ENCODE measurements at places on chromosomes 1 and 21. TPM values are rescaled to one million over a fixed set of nuclear protein-coding genes. Genes with fewer than 3 reads are reported as not detected.

- no peak overlapping the region for H3K4me3 ChIP-seq
- no peaks in the 10 kb centered on the region for H3K4me1 ChIP-seq
- no peak overlapping the region for H3K27ac ChIP-seq
- DNase-seq, result no peak
These were observed 6.4 kb upstream of the LRP8 start for GRCh38 chr1:53334312-53334711.

GRCh38 chr1:115630342-115630741 is 11.4 kb upstream of the VANGL1 start:
- no peak overlapping the region for H3K4me3 ChIP-seq
- no peaks in the 10 kb centered on the region for H3K4me1 ChIP-seq
- H3K36me3 ChIP-seq, result no peaks in the 10 kb centered on the region

GRCh38 chr1:221040691-221041285 is 161.5 kb downstream of the HLX start:
- peaks cover 11% of the 10 kb centered on the region for H3K4me1 ChIP-seq
- no peak for DNase-seq

GRCh38 chr1:201583663-201584062 is 44.7 kb downstream of the NAV1 start:
- no peaks in the 10 kb centered on the region for H3K27me3 ChIP-seq
- no peaks in the 10 kb centered on the region for H3K36me3 ChIP-seq
- no peak overlapping the region for H3K27ac ChIP-seq
- no peaks in the 10 kb centered on the region for H3K4me1 ChIP-seq
- H3K4me3 ChIP-seq, result no peak overlapping the region
- DNase-seq, result no peak

GRCh38 chr1:36864182-36864822 is 170.0 kb downstream of the GRIK3 start:
- no peaks in the 10 kb centered on the region for H3K4me1 ChIP-seq
- H3K4me3 ChIP-seq, result no peak overlapping the region
- no peak overlapping the region for H3K27ac ChIP-seq
- peaks cover 41% of the 10 kb centered on the region for H3K27me3 ChIP-seq
- DNase-seq, result no peak

DNA sequence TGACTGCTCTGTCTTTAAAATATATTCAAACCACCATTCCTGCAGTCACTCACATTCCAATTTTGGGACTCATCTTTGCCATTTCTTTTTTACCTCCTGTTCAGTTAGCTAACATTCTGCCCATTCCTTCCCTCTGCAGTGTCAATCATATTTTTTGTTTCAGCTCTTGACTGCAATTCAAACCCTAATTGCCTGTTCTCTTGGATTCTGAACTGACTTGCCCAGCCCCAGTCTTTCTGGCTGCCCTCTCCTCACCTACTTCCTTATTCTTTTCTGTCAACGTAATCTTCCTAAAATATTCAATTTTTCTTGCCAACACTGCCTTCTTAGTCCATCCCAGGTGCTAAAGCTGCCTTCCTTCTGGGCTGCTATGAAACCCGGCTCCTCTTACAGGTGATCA is 6.1 kb downstream of the PRDM2 start:
- DNase-seq, result no peak
- H3K36me3 ChIP-seq, result no peaks in the 10 kb centered on the region
- H3K27ac ChIP-seq, result peak overlapping the region; percentile 58
- no peaks in the 10 kb centered on the region for H3K4me1 ChIP-seq

- peak overlapping the region; percentile 67 for H3K4me3 ChIP-seq
- DNase-seq, result no peak
- peaks cover 19% of the 10 kb centered on the region for H3K4me1 ChIP-seq
- H3K27ac ChIP-seq, result no peak overlapping the region
- no peaks in the 10 kb centered on the region for H3K36me3 ChIP-seq
These were observed 1.6 kb downstream of the RAB4A start for GRCh38 chr1:229272164-229273158.

DNA sequence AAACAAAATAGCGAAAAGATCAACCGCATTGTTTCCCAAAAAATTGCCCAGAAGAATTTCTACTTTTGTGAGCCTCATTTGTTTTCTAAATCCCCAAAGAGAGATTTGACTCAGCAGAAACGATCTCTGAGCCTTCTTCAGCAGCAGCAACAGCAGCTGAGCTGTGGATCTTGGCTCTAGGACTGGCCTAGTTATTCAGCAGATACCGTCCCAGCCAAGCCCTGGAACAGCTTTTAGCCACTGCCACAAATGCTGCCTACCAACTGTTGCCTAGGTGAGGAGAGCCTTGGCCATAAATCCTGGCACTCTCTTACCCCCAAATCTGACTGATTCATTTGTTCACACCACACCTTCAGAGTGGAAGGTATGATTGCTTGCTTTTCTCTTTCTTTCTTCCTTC is 320.1 kb downstream of the TGFB2 start:
- H3K36me3 ChIP-seq, result no peaks in the 10 kb centered on the region
- H3K4me1 ChIP-seq, result no peaks in the 10 kb centered on the region
- no peak overlapping the region for H3K27ac ChIP-seq

DNA sequence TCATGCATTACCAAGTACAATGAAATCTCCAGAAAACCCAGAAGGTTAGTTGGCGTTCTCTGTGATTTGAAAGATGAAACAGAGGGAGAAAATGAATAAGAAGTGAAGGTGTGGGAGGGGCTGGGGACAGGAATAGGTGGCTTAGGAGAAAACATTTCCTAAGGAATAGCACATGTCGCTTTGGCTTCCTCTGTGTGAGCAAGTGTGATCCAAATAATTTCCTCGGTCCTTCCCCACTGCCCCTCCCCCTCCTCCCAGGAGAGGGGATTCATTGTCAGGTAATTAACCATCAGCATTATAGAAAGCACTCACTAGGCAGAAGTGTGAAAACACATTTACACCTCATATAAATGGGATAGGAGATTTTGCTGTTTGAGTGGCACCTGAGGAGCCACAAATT is 105.5 kb downstream of the NUF2 start:
- H3K4me1 ChIP-seq, result no peaks in the 10 kb centered on the region
- H3K27ac ChIP-seq, result no peak overlapping the region
- no peaks in the 10 kb centered on the region for H3K27me3 ChIP-seq
- H3K36me3 ChIP-seq, result no peaks in the 10 kb centered on the region
- H3K4me3 ChIP-seq, result no peak overlapping the region

DNA sequence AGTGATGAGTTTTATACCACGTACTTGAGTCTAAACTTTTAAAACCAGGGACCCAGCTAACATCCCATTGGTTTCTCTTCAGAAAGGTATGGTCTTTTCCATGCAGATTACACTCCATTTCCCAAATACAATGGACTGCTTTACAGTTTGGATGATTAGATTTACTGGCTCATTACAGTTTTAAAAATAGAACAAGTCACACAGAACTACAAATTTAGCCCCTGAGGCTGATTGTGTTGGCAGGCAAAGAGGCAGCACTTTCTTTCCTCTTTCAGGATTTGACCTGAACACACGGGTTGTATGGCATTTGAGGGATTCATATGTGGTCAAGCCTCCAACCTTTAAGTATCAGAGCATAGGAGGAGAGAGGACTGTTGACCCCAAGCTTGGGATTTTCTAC is 21.8 kb upstream of the VTCN1 start:
- no peaks in the 10 kb centered on the region for H3K36me3 ChIP-seq
- peak overlapping the region; percentile 44 for H3K27ac ChIP-seq
- no peak overlapping the region for H3K4me3 ChIP-seq
- no peaks in the 10 kb centered on the region for H3K27me3 ChIP-seq
- H3K4me1 ChIP-seq, result no peaks in the 10 kb centered on the region
- DNase-seq, result no peak

GRCh38 chr1:32753532-32754316 is 51.2 kb upstream of the SYNC start:
- peaks cover 9% of the 10 kb centered on the region for H3K4me1 ChIP-seq
- H3K27me3 ChIP-seq, result peaks cover 24% of the 10 kb centered on the region
- DNase-seq, result peak; percentile 88
- peak overlapping the region; percentile 55 for H3K4me3 ChIP-seq
- H3K27ac ChIP-seq, result peak overlapping the region; percentile 45
- H3K36me3 ChIP-seq, result no peaks in the 10 kb centered on the region

GRCh38 chr1:208595745-208596144 is 351.6 kb upstream of the PLXNA2 start:
- H3K36me3 ChIP-seq, result no peaks in the 10 kb centered on the region
- no peaks in the 10 kb centered on the region for H3K27me3 ChIP-seq
- H3K4me1 ChIP-seq, result no peaks in the 10 kb centered on the region
- H3K4me3 ChIP-seq, result no peak overlapping the region
- no peak overlapping the region for H3K27ac ChIP-seq
- no peak for DNase-seq

S100A14 gene
- total RNA-seq, result 100.0 TPM

DNA sequence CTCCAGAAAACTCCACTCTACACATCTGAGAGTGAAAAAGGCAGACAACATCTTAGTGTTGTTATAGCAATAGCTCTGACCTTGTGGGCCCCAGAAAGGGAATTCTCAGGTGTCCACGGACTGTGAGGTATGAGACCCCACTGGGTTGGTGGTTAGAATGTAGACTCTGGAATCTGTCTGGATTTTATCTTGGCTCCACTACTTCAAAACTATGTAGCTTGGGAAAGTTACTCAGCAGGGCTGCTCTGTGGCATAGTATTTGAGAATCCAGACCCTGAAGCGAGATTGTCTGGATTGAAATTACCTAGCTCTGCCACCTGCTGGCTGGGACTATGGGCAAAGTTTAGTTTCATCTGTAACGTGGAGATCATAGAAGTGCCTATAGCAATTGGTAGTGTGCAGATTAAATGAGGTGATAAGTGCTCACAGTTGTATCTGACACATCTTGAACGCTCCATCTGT is 25.8 kb downstream of the PRDM2 start:
- H3K4me3 ChIP-seq, result no peak overlapping the region
- H3K36me3 ChIP-seq, result no peaks in the 10 kb centered on the region
- H3K4me1 ChIP-seq, result no peaks in the 10 kb centered on the region
- no peaks in the 10 kb centered on the region for H3K27me3 ChIP-seq

DNA sequence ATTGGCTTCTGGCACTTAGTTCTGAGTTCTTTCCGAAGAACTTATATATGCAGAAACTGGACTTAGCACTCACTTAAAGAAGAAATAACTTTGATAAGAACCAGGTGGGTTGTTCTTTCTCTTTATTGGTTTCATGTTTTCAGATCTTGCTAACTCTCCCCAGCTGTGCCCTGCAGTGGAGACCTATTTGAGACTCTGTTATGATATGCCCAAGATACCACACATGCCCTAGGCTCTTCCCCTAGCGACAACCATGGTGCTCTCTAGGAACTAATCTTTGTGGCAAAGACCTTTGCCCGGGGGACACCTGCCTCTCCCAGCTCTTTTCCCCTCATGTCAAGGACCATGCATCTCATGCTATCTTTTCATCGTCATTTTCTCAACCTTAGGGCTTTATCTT is 128.8 kb downstream of the PBX1 start:
- no peak overlapping the region for H3K27ac ChIP-seq
- no peaks in the 10 kb centered on the region for H3K36me3 ChIP-seq
- H3K4me1 ChIP-seq, result no peaks in the 10 kb centered on the region

GPATCH3 gene
- 16.2 TPM for total RNA-seq

IFI6 gene
- 170 TPM for total RNA-seq

MEAF6 gene
- total RNA-seq, result 47.7 TPM

TCHH gene
- 0.16 TPM for total RNA-seq

RERE gene
- 76.8 TPM for total RNA-seq

SLC44A5 gene
- 0.16 TPM for total RNA-seq

DNA sequence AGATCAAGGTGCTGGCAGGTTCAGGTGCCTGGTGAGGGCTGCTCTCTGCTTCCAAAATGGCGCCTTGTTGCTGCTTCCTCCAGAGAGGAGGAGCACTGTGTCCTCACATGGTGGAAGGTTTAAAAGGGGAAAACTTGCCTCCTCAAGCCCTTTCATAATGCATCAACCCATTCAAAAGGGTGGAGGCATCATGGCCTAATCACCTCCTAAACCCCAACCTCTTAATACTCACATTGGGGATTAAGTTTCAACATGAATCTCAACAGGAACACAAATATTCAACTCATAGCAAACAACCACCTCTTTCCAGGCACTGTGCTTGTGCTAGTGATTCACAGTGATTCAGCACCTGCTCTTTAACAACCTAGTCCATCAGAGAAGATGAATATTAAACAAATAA is 4.2 kb downstream of the S100A12 start:
- H3K27ac ChIP-seq, result peak overlapping the region; percentile 85
- H3K27me3 ChIP-seq, result no peaks in the 10 kb centered on the region
- no peak for DNase-seq
- peaks cover 63% of the 10 kb centered on the region for H3K4me1 ChIP-seq
- no peaks in the 10 kb centered on the region for H3K36me3 ChIP-seq

Data from left lung (tissue), 14 donors.